ENCODE measurements at places on chromosomes 16 and 17.

- H3K36me3 ChIP-seq = peaks cover 51% of the 10 kb centered on the region
- H3K4me1 ChIP-seq = no peaks in the 10 kb centered on the region
- no peaks in the 10 kb centered on the region for H3K27me3 ChIP-seq
- DNase-seq = no peak
- peak overlapping the region; percentile 15 for H3K27ac ChIP-seq
Observed at GRCh38 chr17:42720996-42721583, 23.8 kb downstream of the EZH1 start.

GRCh38 chr17:42893359-42893758 is 7.2 kb upstream of the G6PC1 start:
- H3K36me3 ChIP-seq = no peaks in the 10 kb centered on the region
- H3K27ac ChIP-seq = peak overlapping the region; percentile 78
- H3K4me1 ChIP-seq = peaks cover 45% of the 10 kb centered on the region
- no peaks in the 10 kb centered on the region for H3K27me3 ChIP-seq
- no peak overlapping the region for H3K4me3 ChIP-seq

DNA sequence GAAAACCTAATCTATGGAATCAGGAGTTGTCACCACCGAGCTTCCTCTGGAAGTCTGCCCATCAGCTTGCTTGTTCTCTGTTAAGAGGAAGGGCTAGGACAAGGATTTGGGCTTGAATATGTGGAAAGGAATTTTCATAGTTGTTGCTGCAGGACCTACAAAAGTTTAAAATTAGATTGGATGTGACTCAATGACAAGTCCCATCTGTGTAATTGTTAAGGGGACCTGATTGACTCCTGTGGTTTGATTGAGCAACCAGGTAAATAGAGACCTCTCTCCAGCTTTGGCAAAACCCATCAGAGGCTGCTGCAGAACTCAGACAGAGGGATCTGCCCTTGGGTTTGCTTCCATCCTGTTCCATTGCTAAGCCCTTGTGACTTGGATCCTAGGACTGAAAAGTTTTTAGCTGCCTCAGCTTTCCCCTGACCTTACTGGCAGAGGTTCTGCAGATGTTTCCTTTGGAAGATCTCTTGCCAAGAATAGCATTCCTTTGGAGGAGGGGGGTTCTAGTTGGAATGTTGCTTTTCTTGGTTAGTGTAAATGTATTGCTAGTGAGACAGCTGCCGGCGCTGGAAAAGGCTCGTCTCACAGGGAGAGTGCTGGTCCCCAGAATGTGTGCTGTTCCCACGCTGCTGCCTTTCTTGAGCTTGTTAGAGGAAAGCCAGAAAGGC is 50.0 kb downstream of the SF3B3 start:
- no peaks in the 10 kb centered on the region for H3K27me3 ChIP-seq
- H3K4me1 ChIP-seq = peaks cover 45% of the 10 kb centered on the region
- H3K4me3 ChIP-seq = no peak overlapping the region
- peak overlapping the region; percentile 54 for H3K27ac ChIP-seq
- peaks cover 32% of the 10 kb centered on the region for H3K36me3 ChIP-seq
- no peak for DNase-seq

GRCh38 chr16:72723781-72724180 is 324.1 kb downstream of the ZFHX3 start:
- H3K27me3 ChIP-seq = no peaks in the 10 kb centered on the region
- H3K4me1 ChIP-seq = no peaks in the 10 kb centered on the region
- no peak for DNase-seq
- no peaks in the 10 kb centered on the region for H3K36me3 ChIP-seq
- no peak overlapping the region for H3K4me3 ChIP-seq

GRCh38 chr16:47037396-47037745 is 63.9 kb upstream of the DNAJA2 start:
- H3K27me3 ChIP-seq = no peaks in the 10 kb centered on the region
- no peak overlapping the region for H3K27ac ChIP-seq
- H3K36me3 ChIP-seq = no peaks in the 10 kb centered on the region
- peaks cover 5% of the 10 kb centered on the region for H3K4me1 ChIP-seq
- H3K4me3 ChIP-seq = peak overlapping the region; percentile 57
- DNase-seq = no peak

DNA sequence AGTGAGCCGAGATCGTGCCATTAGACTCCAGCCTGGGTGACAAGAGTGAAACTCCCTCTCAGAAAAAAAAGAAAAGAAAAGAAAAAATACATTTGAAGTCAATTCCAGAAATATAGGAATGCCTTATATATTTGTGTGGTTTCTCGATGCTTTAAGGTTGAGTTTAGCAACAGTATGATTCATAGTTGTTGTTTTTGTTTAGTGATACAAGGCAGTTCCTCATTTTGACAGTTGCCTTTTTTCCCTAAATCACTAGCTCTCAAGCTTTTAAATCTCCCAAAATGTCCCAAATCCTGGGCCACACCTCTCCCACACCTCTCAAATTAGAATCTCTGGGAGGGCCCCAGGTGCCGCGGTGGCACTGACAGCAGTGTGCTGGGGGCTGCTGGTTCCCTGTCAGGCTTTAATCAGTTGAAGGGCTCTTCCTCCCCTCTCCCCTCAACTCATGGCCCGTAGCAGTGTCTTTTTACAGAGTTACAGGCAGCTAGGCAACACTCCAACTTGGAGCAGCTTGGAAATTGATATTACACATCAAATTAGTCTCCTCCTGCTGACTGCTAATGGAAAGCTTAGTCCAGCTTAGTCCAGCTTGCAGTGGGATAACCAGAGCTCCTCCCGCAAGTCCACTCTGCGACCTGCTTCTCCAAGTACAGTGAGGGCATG is 58.4 kb downstream of the EPN2 start:
- H3K4me1 ChIP-seq = peaks cover 14% of the 10 kb centered on the region
- H3K27me3 ChIP-seq = no peaks in the 10 kb centered on the region
- no peaks in the 10 kb centered on the region for H3K36me3 ChIP-seq
- H3K4me3 ChIP-seq = no peak overlapping the region
- no peak overlapping the region for H3K27ac ChIP-seq

- H3K4me3 ChIP-seq = no peak overlapping the region
- peaks cover 28% of the 10 kb centered on the region for H3K36me3 ChIP-seq
- H3K27ac ChIP-seq = no peak overlapping the region
- H3K4me1 ChIP-seq = peaks cover 23% of the 10 kb centered on the region
- no peaks in the 10 kb centered on the region for H3K27me3 ChIP-seq
Observed at GRCh38 chr16:57151369-57151768, 34.5 kb downstream of the PSME3IP1 start.

DNA sequence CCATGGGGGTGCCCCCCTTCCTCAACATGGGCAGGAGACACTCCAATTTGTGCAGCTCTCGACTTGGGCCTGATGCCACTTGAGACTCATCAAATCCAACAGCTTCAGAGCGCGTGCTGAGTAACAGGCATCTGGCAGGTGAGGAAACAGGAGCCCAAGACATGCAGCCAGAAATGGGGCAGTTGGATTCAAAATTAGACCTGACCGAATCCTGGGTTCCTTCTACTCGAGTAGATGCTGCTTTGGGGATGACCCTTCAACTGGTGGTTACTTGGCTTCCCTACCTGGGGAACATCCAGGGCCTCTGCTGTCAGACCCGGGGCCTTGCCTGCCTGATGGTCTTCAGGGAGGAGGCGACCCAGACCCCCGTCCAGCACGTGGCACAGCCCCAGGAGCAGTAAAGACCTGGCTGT is 488 bp upstream of the NTN3 start:
- no peaks in the 10 kb centered on the region for H3K36me3 ChIP-seq
- DNase-seq = no peak
- no peak overlapping the region for H3K27ac ChIP-seq
- peaks cover 43% of the 10 kb centered on the region for H3K27me3 ChIP-seq
- H3K4me3 ChIP-seq = no peak overlapping the region
- peaks cover 59% of the 10 kb centered on the region for H3K4me1 ChIP-seq

- peak; percentile 49 for DNase-seq
- peaks cover 5% of the 10 kb centered on the region for H3K36me3 ChIP-seq
- no peaks in the 10 kb centered on the region for H3K27me3 ChIP-seq
Observed at GRCh38 chr17:78665952-78666920, 89.0 kb upstream of the DNAH17 start.

DNA sequence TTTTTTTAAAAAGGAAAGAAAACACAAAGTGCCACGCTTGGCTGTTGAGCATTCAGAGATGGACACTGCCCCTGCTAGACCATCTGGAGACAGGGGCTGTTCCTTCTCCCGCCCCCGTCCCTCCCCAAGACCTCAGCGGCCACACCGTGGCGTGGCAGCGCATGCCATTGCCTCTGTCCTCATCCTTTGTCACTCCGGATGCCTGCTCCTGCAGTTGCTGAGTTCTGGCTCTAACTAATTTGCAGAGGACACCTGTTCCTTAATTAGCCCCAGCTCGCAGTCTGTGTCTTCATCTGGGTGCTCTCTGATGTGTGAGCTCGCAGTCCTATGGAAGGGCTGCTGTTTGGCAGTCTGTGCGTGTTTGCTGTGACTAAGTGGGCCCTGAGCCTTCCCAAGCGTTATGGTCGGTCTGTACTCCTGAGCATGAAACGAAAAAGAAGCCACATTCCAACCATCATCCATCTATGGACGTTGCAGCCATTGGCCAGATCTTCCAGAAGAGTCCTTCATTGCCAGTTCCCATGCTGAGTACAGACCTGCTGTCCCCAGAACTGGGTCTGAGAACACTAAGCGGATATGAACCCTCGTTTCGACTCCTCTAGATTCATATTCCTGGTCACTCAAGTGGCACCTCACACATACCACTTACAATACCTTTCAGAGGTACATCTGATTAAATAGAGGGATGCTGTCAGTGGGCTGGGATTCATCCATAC is 40.9 kb upstream of the NAT9 start:
- H3K4me1 ChIP-seq = peaks cover 26% of the 10 kb centered on the region
- H3K27ac ChIP-seq = no peak overlapping the region
- no peaks in the 10 kb centered on the region for H3K36me3 ChIP-seq
- no peak for DNase-seq

DNA sequence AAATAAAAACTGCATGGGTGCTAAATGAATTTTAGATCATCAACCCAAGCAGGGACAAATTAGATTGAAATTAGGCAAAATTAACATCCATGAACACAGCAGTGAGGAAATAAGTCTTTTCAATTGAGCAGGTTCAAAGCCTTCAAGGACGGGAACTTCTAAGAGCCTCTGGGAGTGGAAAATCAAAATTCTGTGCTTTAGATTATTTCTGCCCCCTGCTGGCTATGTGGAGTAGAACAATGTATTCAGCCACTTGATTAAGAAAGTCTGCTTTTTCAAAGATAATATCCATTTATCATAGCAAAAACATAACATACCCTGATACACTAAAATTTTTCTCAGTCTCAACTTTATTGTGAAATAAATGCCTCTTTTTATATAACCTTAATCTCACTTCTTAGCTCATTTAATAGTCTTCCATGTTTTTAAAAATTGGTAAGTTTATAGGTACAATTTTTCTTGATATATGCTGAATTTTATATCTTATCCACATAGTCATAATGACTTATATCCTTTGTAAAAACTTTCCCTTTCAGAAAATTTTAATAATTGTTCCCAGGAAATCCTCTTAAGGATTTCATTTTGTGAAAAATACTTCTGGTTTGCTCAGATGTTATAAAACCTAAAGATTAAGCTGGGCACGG is 28.1 kb upstream of the NOL11 start:
- DNase-seq = no peak
- no peak overlapping the region for H3K27ac ChIP-seq
- no peaks in the 10 kb centered on the region for H3K27me3 ChIP-seq
- H3K4me3 ChIP-seq = no peak overlapping the region
- peaks cover 8% of the 10 kb centered on the region for H3K36me3 ChIP-seq

DNA sequence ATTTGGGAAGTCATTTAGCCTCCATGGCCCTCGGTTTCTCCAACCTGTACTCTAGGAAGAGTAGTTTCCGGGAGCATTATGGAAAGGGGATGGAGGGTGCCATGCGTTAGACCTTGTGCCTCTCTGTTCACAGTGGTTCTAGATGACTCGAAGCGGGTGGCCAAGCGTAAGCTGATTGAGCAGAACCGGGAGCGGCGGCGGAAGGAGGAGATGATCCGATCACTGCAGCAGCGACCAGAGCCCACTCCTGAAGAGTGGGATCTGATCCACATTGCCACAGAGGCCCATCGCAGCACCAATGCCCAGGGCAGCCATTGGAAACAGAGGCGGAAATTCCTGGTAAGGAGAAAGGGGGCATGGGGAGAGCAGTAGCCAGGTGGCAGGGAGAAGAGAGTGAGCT is 15.9 kb downstream of the NR1D1 start:
- H3K27ac ChIP-seq = no peak overlapping the region
- peaks cover 38% of the 10 kb centered on the region for H3K36me3 ChIP-seq

DNA sequence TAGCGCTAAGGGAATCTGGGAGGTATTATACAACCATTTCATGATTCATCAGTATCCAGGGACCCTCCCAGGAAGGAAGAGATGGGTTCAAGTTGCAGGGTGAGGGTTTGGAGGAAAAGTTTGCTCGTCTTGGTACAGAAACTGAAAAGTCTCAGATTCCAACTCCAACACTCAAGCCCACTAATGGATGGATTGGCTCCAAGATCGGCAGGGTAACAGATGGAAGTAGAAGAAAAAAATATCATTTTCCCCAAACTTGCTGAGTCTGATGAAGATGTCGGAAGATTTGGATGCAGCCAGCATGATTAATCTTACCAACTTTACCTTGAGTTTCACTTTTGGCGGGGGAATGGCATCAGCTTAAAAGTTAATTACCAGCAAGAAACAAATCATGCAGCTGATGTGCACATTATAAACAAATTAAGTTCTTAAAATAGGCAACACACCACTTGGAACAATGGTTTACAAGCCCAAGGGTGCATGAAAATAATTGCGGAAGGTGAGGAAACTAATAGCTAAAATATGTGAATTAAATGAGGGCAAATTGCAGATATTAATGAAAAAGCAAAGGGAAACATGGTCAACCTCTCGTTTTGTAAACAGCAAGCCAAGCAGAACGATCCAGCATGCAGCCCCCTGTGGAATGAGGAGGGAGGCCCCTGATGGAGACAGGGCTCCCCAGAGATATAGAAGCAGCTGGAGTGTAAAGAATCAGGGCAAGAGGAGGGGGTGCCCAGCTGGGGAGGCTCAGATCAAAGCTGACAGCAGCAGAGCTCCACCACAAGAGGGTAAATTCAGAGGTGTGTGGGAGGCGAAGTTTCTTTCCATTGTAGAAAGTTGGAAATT is 44.1 kb upstream of the GRIN2A start:
- no peaks in the 10 kb centered on the region for H3K27me3 ChIP-seq
- H3K4me3 ChIP-seq = no peak overlapping the region
- H3K27ac ChIP-seq = no peak overlapping the region

GRCh38 chr16:48347191-48347865 is 37.9 kb downstream of the SIAH1 start:
- peak; percentile 60 for DNase-seq
- H3K4me3 ChIP-seq = no peak overlapping the region
- H3K27ac ChIP-seq = peak overlapping the region; percentile 7

- no peaks in the 10 kb centered on the region for H3K4me1 ChIP-seq
- no peak overlapping the region for H3K27ac ChIP-seq
- no peak overlapping the region for H3K4me3 ChIP-seq
- H3K36me3 ChIP-seq = no peaks in the 10 kb centered on the region
Observed at GRCh38 chr17:9830711-9831110, 5.0 kb downstream of the GLP2R start.
